Tibial nerve (tissue), 4 donors: ENCODE measurements at places on chromosomes 7 and 10.

DNA sequence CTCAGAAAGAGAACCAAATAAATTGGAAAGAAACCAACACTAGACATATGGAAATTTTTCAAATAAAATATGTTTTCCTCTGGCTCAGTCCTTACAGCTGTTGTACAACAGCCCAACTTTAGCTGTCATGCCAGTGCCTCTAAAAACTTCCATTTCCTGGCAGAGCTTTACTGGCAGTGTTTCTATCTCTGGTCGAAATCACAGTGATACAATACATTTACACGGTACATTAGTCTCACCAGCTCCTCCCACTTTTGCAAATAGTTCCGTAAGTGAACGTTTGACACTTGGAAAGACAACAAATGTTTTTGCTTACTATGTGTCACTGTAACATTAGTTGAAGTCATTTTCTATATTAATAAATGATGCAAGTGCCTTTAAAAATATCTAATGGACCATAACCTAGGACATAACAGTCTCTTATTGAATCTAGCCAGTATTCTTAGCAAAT is 29.8 kb downstream of the BCAP29 start:
- no peak for DNase-seq
- no peak overlapping the region for H3K27ac ChIP-seq
- H3K4me3 ChIP-seq, result no peak overlapping the region
- no peaks in the 10 kb centered on the region for H3K4me1 ChIP-seq
- no peaks in the 10 kb centered on the region for H3K36me3 ChIP-seq

- no peaks in the 10 kb centered on the region for H3K4me1 ChIP-seq
- H3K4me3 ChIP-seq, result no peak overlapping the region
- no peak for DNase-seq
- H3K36me3 ChIP-seq, result no peaks in the 10 kb centered on the region
- H3K27me3 ChIP-seq, result no peaks in the 10 kb centered on the region
Measured at GRCh38 chr10:131819241-131820072, 81.4 kb upstream of the PPP2R2D start.

GRCh38 chr7:19369806-19370205 is 224.6 kb upstream of the FERD3L start:
- no peaks in the 10 kb centered on the region for H3K36me3 ChIP-seq
- no peak overlapping the region for H3K27ac ChIP-seq
- H3K4me1 ChIP-seq, result no peaks in the 10 kb centered on the region

DNA sequence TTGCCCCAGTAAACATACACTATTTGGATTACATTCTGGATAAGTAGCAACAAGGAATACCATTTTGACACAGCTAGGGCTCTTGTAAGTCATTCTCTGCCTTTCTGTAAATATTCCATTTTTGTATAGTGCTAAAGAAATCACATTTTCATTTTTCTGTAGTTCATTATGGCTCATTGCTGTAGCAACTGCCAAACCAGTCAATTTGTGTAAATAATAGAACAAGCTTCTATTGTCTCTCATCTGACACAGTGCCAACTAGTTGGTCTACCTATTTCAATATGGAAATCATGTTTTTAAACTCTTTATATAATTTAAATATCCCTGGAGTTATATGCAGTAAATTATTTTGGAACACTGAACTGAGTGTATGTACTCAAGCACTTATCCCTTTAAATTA is 193.7 kb downstream of the RELN start:
- H3K4me1 ChIP-seq, result no peaks in the 10 kb centered on the region
- no peaks in the 10 kb centered on the region for H3K36me3 ChIP-seq
- no peak overlapping the region for H3K4me3 ChIP-seq
- H3K27me3 ChIP-seq, result no peaks in the 10 kb centered on the region
- peak overlapping the region; percentile 11 for H3K27ac ChIP-seq

DNA sequence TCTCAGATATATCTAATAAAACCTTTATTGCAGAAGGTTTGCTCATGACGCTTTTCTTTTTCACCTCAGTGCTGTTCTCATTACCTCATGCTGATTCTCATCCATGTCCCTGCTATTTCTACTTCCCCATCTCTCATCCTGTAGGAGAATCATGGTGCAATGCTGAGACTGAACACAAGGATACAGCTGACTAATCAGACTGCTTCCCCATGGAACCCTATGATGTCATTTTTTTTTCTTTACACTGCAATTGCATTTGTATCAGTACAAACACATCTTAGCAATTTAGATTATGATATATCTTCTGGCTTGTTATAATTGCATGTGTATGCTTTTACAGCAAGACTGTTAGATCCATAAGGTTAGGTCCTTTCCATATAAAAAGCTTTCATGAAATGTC is 93.7 kb downstream of the SEMA3A start:
- H3K27me3 ChIP-seq, result no peaks in the 10 kb centered on the region
- no peaks in the 10 kb centered on the region for H3K36me3 ChIP-seq
- H3K4me3 ChIP-seq, result no peak overlapping the region

GRCh38 chr10:114045136-114046086 is 1.7 kb downstream of the ADRB1 start:
- H3K4me1 ChIP-seq, result no peaks in the 10 kb centered on the region
- no peak overlapping the region for H3K27ac ChIP-seq
- no peaks in the 10 kb centered on the region for H3K36me3 ChIP-seq
- peaks cover 74% of the 10 kb centered on the region for H3K27me3 ChIP-seq
- H3K4me3 ChIP-seq, result no peak overlapping the region

- peaks cover 34% of the 10 kb centered on the region for H3K4me1 ChIP-seq
- no peak for DNase-seq
- no peak overlapping the region for H3K27ac ChIP-seq
Measured at GRCh38 chr10:28684157-28684985, 7.0 kb downstream of the BAMBI start.

DNA sequence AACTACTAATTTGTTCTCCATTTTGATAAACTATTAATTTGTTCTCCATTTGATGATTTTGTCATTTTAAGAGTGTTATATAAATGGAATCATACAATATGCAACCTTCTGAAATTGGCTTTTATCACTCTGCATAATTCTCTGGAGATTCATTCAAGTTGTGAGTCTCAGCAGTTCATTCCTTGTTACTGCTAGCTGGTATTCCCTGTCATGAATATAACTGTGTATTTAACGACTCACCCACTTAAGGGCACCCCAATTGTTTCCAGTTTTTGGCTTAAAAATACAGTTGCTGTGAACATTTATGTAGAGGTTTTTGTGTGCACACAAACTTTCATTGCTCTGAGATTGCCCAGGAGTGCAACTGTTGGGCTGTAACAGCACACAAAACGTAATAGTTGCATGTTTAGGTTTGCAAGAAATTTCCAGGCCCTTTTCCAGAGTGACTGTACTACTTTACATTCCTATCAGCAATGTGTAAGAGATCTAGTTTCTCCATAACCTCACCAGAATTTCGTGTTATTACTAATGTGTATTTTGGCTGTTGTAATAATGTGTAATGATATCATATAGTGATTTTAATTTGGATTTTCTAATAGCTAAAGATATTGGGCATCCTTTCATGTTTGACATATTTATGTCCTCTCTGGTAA is 153.2 kb upstream of the ADCY1 start:
- H3K27me3 ChIP-seq, result no peaks in the 10 kb centered on the region
- no peaks in the 10 kb centered on the region for H3K4me1 ChIP-seq
- no peaks in the 10 kb centered on the region for H3K36me3 ChIP-seq
- DNase-seq, result no peak
- H3K27ac ChIP-seq, result no peak overlapping the region
- no peak overlapping the region for H3K4me3 ChIP-seq

DNA sequence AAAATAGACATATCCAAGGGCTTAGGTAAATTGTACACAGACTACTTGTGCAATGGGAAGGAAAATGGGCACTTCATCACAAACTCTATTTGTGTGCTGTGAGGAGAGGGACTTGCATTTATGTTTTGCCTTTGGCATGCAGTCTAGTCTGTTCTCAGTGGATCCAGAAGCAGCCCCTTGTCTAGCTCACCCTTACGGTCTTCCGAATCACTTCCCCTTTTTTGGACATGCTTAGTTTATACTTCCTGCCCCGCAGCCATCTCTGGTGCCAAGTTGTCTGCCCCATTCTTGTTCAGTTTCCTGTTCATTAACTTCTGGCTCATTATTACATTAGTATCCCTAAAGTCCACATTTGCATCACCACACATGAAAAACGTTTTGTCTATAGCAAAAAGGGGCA is 161.6 kb downstream of the NRCAM start:
- H3K4me1 ChIP-seq, result no peaks in the 10 kb centered on the region
- no peak overlapping the region for H3K27ac ChIP-seq
- H3K36me3 ChIP-seq, result no peaks in the 10 kb centered on the region
- no peaks in the 10 kb centered on the region for H3K27me3 ChIP-seq
- no peak for DNase-seq

- no peak for DNase-seq
- no peaks in the 10 kb centered on the region for H3K27me3 ChIP-seq
- no peaks in the 10 kb centered on the region for H3K4me1 ChIP-seq
- H3K27ac ChIP-seq, result no peak overlapping the region
- H3K36me3 ChIP-seq, result no peaks in the 10 kb centered on the region
Measured at GRCh38 chr7:112407261-112407660, 43.0 kb upstream of the IFRD1 start.

DNA sequence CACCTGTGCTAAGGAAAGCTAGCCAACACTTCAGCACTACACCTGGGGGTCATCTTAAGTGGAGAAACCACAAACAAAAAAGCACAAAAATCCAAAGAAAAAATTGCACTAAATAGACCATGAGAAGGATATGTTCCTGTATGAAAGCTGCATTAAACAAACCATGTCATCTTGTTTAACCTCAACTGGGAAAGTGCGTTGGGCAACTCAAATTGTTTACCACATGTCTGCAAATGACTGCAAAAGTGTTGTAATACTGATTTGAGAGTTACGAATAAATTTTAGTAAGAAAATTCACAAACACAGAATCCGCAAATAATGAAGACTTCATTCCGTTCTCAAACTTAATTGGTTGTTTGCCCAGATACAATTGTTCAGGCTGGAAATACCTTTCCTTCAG is 111.9 kb upstream of the EGFR start:
- no peaks in the 10 kb centered on the region for H3K36me3 ChIP-seq
- no peaks in the 10 kb centered on the region for H3K4me1 ChIP-seq
- H3K27me3 ChIP-seq, result no peaks in the 10 kb centered on the region
- no peak overlapping the region for H3K27ac ChIP-seq
- DNase-seq, result no peak

GRCh38 chr7:106031300-106032035 is 68.4 kb downstream of the CDHR3 start:
- no peaks in the 10 kb centered on the region for H3K27me3 ChIP-seq
- no peak overlapping the region for H3K4me3 ChIP-seq
- H3K4me1 ChIP-seq, result peaks cover 8% of the 10 kb centered on the region
- no peaks in the 10 kb centered on the region for H3K36me3 ChIP-seq
- no peak for DNase-seq

GRCh38 chr7:94612661-94613060 is 43.3 kb downstream of the SGCE start:
- no peak for DNase-seq
- no peak overlapping the region for H3K27ac ChIP-seq
- H3K36me3 ChIP-seq, result no peaks in the 10 kb centered on the region
- H3K4me3 ChIP-seq, result no peak overlapping the region
- no peaks in the 10 kb centered on the region for H3K27me3 ChIP-seq

DNA sequence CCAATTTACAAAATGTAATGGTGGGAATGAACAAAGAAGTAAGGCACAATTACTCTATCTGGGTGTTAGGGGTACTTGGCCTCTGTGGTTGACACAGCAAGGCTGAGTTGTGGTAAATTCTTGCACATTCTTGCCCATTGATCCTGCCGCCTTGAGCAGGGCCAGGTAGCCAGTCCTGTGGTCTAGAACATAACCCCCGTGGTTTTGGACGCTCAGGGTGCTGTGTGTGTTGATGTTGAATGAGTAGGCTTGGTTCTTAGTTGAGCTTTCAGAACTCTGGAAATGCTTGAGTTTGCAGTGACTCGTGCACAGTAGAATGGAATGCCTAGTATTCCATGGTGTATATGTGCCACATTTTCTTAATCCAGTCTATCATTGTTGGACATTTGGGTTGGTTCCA is 42.3 kb upstream of the CDHR3 start:
- H3K27me3 ChIP-seq, result no peaks in the 10 kb centered on the region
- H3K27ac ChIP-seq, result no peak overlapping the region
- no peaks in the 10 kb centered on the region for H3K4me1 ChIP-seq
- no peak for DNase-seq

DNA sequence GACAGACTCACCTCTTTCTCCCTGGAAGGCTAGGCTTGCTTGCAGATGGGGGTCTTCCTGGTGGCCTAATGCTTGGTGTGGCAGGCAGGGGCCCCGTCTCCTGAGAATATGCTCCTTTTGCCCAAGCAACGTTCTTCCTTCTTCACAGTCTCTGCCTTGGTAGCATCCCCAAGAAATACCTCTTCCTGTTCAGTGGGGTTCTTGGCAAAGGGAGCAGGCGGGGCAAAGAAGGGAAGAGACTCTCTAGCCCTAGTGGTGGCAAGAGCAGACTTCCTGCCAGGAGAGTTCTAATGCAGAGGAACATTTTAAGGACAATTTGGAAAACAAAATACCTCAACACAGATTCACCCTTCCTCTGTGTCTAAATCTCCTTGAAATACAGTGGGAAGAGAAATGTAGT is at the start of gene CLEC5A:
Gene CLEC5A, minus strand, starts transcription at position 179 of the 400 bp plus-strand sequence. CDS start 682 bp downstream, outside the sequence.
- DNase-seq, result no peak
- no peaks in the 10 kb centered on the region for H3K4me1 ChIP-seq
- no peak within 1 kb of the TSS for H3K27ac ChIP-seq
- H3K36me3 ChIP-seq, result no peaks in the 10 kb centered on the region
- H3K27me3 ChIP-seq, result no peaks in the 10 kb centered on the region

- peaks cover 6% of the 10 kb centered on the region for H3K4me1 ChIP-seq
- no peak for DNase-seq
- H3K27me3 ChIP-seq, result no peaks in the 10 kb centered on the region
- H3K4me3 ChIP-seq, result no peak overlapping the region
- no peak overlapping the region for H3K27ac ChIP-seq
Measured at GRCh38 chr7:29095631-29096445, 50.5 kb downstream of the CPVL start.

DNA sequence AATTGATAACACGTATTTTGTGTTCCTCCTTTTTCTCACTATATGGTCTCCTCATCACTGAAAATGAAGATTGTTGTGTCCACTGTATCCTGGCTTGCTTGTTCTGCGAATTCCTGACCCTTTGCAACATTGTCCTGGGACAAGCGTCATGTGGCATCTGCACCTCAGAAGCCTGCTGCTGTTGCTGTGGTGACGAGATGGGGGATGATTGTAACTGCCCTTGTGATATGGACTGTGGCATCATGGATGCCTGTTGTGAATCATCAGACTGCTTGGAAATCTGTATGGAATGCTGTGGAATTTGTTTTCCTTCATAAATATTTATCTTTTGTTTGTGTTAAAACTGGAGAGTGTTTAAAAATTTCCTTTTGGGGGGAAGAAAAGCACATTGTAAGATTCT is 93.7 kb downstream of the MDFIC start:
- H3K4me3 ChIP-seq, result no peak overlapping the region
- no peak for DNase-seq
- H3K27ac ChIP-seq, result no peak overlapping the region
- H3K27me3 ChIP-seq, result no peaks in the 10 kb centered on the region

- peaks cover 27% of the 10 kb centered on the region for H3K4me1 ChIP-seq
- H3K36me3 ChIP-seq, result no peaks in the 10 kb centered on the region
- no peaks in the 10 kb centered on the region for H3K27me3 ChIP-seq
Measured at GRCh38 chr7:129950191-129950932, 2.4 kb downstream of the UBE2H start.

DNA sequence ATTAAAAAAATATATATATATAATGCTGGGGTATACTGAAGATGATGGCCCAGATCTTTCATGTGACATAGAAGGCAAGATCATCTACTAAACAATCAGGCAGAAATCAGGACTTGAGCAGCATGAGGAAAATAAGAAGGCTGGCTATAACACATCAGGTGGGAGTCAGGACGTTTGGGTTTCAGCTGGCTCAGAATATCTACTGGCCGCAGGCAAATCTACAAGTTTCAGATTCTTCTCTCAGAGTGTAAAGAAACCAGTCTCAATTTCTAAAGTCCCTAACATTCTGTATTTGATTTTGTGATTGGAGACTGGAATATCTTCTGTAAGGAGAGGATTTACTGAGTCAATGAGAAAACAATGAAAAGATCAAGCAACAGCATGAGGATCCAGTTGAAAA is 37.7 kb upstream of the FAM3C start:
- no peak for DNase-seq
- no peak overlapping the region for H3K4me3 ChIP-seq
- H3K27ac ChIP-seq, result no peak overlapping the region
- H3K36me3 ChIP-seq, result no peaks in the 10 kb centered on the region
- no peaks in the 10 kb centered on the region for H3K27me3 ChIP-seq
